T-helper 22 cell (primary cell): ENCODE measurements at places on chromosomes 16 and 17.

- no peak for DNase-seq
Observed at GRCh38 chr17:31568539-31568938, 177.1 kb downstream of the RAB11FIP4 start.

DNA sequence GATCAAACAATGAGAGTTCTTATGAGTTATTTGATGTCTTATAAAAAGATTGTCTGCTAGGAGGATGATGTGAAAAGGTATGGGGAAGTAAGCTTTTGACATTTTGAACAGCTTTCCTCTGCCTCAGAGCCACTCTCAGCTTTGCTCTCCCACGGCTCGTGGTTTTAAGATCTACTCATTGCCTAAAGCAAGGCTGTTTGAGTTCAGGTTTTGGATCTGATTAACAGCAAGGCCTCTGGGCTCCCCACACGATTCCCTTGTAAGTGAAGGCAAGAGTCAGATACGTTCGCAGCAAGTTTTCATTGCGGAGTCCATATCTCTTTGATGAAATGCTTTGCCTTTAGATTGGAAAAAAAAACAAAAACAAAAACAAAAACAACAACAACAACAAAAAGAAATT, 515.0 kb upstream of the SALL1 start:
- no peak for DNase-seq

- DNase-seq: no peak
Observed at GRCh38 chr16:729768-730665, 3.1 kb downstream of the HAGHL start.

- DNase-seq: no peak
Observed at GRCh38 chr16:931626-932500, 38.9 kb downstream of the LMF1 start.
